Stimulated activated CD4-positive, alpha-beta T cell treated with anti-CD3 and anti-CD28 coated beads, Interleukin-15, amount 100 ng/mL, for 1 hour (primary cell): ENCODE measurements at places on chromosomes 2 and 18.

GRCh38 chr2:219274361-219274921 is 4.7 kb upstream of the DNAJB2 start:
- no peak for DNase-seq

- DNase-seq = no peak
Measured at GRCh38 chr2:236960531-236960930, 125.2 kb upstream of the COPS8 start.

- DNase-seq = no peak
Measured at GRCh38 chr18:10061566-10062140, 147.8 kb downstream of the VAPA start.

DNA sequence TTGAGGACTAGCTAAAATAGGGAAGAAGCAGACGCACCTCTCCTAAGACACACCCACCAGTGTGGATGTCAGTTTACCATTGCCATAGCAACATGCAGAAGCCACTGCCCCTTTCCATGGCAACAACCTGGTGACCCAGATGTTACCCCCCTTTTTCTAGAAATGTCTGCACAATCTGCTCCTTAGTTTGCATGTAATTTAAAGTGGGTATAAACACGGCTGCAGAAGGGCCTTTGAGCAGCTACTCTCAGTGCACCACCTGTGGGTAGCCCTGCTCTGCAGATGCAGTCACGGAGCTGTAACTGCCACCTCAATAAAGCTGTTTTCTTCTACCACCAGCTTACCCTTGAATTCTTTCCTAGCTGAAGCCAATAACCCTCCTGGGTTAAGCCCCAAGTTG is 87.1 kb downstream of the FBXO15 start:
- DNase-seq = no peak

GRCh38 chr2:21041943-21042707 is 1.7 kb downstream of the APOB start:
- no peak for DNase-seq

DNA sequence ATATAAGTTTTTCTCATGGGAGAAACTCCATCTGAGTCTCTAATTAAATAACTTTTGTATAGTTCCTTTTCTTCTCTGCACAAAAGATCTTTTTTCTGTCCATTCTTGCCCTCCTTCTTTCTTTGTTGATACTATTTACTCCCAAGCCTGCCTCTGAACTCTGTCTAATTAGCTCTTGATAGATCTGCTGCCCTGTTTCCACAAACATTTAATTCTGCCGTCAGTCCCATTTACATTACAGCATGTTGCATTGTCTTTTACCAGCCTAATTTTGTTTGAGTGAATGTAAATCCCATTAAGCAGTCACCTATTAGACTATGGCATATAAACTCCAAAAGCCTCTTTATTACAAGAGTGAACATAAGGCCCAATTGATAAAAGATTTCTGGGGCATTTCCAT is 254.4 kb downstream of the ERBB4 start:
- DNase-seq = no peak

- no peak for DNase-seq
Measured at GRCh38 chr2:44325897-44326296, 35.4 kb downstream of the PREPL start.

- no peak for DNase-seq
Measured at GRCh38 chr2:60880643-60881046, 729 bp upstream of the REL start.

GRCh38 chr18:47108998-47109405 is 41.3 kb downstream of the HDHD2 start:
- DNase-seq = no peak

DNA sequence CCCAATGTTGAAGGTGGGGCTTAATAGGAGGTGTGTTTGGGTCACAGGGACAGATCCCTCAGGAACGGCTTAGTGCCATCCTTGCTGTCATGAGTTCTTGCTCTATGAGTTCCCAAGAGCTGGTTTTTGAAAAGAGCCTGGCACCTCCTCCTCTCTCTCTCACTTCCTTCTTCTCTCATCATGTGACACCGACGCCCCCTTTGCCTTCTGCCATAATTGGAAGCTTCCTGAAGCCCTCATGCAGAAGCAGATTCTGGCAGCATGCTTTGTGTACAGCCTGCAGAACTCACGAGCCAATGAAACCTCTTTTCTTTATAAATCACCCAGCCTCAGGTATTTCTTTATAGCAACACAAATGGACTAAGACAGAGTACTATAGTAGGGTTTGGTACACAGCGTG is 100.4 kb upstream of the SH3BP4 start:
- no peak for DNase-seq

GRCh38 chr2:41735476-41735875 is 312.3 kb upstream of the PKDCC start:
- no peak for DNase-seq

- no peak for DNase-seq
Measured at GRCh38 chr2:37982847-37983246, 57.8 kb downstream of the RMDN2 start.

DNA sequence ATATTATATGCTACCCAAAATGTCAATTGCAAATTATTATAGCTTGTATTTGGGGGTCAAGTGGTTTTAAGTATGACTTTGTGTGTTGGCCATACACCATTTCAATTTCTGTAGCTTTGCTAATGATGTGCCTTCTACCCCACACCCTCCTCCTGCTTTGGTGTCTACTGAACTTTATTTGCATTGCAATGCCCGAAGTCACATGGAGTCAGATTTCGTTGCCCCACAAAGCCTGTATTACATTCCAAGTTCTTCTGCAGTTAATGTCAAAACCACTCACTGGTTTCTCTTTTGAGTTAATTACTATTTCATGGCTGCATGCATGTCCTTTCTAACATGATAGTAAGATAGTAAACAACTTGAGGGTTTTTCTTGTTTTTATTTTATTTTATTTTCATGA is 528.9 kb downstream of the RIT2 start:
- DNase-seq = no peak
